ENCODE measurements at places on chromosomes 16 and 17. TPM values are rescaled to one million over a fixed set of nuclear protein-coding genes. Genes with fewer than 3 reads are reported as not detected.
A peak's percentile ranks its signal among the peaks of the same experiment; 100 is the strongest.

DNA sequence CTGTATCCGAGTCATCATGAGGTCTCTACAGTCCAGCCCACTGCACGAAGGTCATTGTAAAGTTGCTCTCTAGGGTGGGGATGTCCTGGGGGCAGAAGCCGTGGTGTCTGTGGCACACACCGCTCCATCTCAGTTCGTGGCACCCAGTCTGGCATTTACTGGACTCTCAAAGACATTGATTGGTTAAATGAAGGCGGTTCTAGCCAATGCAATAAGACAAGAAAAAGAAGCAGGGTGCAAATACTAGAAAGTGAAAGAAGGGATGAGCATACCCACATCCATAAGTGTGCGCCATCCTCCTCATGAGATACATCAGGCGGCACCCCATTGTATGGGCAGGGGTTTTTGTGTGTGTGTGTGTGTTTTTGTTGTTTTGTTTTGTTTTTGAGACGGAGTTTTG lies 10.7 kb upstream of the ATP2A3 start:
- DNase-seq, result no peak

- no peak for DNase-seq
Measured at GRCh38 chr16:70684146-70685060, 1.4 kb downstream of the MTSS2 start.

- DNase-seq, result peak; percentile 82
Measured at GRCh38 chr17:78497115-78497540, 80.1 kb downstream of the DNAH17 start.

DNA sequence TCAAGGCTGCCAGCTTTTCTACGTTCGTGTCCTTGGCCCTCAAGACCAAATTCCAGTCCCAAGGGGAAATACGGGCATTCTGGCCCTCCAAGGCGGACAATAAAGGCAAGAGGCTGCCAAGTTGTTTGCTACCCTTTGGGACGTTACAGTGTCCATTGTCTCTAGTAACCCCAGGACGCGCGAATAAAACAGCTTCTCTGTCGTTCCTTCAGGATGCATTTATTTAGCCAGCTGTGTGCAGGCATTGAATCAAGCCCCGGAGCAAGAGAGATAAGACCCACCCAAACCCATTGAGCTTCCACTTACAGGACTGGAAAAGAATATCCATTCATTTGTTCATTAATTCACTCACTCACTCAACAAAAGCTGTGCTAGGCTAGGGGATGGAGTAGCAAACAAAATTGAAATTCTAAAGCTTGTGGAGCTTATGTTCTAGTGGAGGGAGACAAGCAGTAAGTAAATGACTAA lies 656 bp downstream of the MRPL58 start:
- no peak for DNase-seq

Gene SLC13A5
- total RNA-seq, result 0.62 TPM

Gene OTOP2
- total RNA-seq, result not detected
